PC-3 (cell line): ENCODE measurements at places on chromosomes 16 and 17. TPM values are rescaled to one million over a fixed set of nuclear protein-coding genes. Genes with fewer than 3 reads are reported as not detected.

GRCh38 chr16:2206780-2207433 is 1.7 kb downstream of the MLST8 start:
- DNase-seq: no peak

GRCh38 chr16:57257455-57258070 is 12.5 kb downstream of the ARL2BP start:
- DNase-seq: no peak

RNF227 gene
- total RNA-seq: 0.11 and 0.52 TPM in 2 replicates

UNC119 gene
- 68.4 and 82.1 TPM in 2 replicates for total RNA-seq

PYDC1 gene
- not detected in 2 replicates for total RNA-seq

DNA sequence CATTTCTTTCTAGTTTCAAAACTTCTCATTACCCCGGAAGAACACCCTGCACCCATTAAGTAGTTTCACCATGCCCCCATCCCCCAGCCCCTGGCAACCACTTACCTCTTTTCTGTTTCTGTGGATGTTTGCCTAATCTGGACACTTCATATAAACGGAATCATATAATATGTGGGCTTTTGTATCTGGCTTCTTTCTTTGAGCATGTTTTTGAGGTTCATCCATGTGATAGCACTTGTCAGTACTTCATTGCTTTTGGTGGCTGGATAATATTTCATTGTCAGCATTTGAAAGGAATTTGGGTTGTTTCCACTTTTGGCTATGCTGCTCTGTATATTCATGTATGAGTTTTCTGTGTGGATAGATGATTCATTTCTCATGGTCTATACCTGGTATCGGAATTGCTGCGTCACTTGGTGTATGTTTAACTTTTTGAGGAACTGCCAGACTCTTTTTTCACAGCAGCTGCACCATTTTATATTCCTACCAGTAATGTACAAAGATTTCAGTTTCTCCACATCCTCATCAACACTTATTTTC is 30.0 kb upstream of the SLC5A10 start:
- DNase-seq: peak; percentile 94

DNA sequence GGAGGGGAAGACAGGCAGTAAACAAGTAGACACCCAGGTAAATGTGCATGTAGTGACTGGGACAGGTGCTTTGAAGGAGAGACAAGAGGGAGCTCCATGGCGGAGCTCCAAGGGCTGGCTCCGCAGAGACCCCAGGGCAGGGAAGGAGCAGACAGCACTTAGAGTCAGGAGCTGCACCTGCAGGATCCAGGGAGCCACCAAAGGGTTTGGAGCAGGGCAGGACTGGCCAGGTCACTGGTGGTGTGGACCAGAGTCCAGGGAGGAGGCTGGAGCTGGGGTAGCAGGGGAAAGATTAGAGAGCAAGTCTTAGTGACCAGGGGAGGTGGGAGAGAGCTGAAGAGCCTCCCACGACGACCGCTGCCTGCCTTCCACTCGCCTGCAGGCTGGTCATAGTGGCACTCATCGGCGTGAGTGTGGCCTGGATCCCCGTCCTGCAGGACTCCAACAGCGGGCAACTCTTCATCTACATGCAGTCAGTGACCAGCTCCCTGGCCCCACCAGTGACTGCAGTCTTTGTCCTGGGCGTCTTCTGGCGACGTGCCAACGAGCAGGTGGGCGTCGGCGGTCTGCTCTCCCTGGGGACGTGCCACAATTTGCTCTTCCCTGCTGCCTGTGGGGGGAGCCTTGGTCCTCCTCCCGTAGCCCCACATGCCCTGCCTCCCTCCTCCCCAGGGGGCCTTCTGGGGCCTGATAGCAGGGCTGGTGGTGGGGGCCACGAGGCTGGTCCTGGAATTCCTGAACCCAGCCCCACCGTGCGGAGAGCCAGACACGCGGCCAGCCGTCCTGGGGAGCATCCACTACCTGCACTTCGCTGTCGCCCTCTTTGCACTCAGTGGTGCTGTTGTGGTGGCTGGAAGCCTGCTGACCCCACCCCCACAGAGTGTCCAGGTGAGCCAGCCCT is 14.7 kb upstream of the FAM83G start:
- no peak for DNase-seq

DNA sequence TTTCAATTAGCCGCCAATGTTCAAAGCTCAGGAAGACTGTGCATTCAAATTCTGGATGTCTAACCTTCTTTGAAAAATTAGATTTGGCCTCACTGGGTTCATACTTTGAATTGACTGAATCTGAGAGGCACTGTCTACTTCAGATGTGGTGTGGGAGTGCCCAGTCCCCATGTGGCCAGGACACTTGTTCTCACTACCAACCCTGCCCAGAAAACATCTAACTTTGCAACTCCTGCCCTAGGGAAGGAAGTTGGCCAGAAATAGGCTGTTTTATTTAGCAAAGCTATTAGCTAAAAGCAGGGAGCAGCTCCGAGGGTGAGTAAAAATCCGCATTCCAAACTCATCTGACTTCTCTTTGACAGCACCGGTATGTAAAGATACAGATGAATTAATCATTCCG is 86.3 kb downstream of the XYLT1 start:
- DNase-seq: no peak

DNA sequence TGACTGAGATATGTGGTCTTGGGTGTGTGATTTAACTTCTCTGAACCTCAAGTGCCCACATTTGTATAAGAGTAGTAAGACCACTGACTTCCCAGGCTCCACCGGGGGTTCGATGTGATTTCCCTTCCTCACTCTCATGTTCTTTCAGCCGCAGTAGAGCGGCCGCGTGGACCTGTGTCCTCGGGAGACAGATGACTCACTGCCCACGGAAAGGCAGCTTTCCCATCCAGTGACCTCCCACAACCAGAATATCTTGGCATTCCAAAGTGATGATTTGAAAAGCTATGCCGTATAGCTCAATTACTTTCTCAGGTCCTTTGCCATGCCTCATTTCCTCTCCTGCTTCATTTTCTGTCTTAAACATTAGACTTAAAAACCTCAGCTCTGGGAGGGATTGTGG is 73.6 kb downstream of the IL21R start:
- DNase-seq: peak; percentile 31

- peak; percentile 31 for DNase-seq
Measured at GRCh38 chr17:55708175-55708974, 14.3 kb downstream of the TMEM100 start.

- no peak for DNase-seq
Measured at GRCh38 chr16:3645108-3645503, 9.4 kb upstream of the DNASE1 start.

GRCh38 chr16:28905229-28905754 is 19.7 kb downstream of the RABEP2 start:
- DNase-seq: no peak

TP53TG3F gene
- not detected in 2 replicates for total RNA-seq

GRCh38 chr16:84084570-84085270 is 32.0 kb downstream of the MBTPS1 start:
- DNase-seq: peak; percentile 67

GRAP gene
- not detected in 2 replicates for total RNA-seq

DNA sequence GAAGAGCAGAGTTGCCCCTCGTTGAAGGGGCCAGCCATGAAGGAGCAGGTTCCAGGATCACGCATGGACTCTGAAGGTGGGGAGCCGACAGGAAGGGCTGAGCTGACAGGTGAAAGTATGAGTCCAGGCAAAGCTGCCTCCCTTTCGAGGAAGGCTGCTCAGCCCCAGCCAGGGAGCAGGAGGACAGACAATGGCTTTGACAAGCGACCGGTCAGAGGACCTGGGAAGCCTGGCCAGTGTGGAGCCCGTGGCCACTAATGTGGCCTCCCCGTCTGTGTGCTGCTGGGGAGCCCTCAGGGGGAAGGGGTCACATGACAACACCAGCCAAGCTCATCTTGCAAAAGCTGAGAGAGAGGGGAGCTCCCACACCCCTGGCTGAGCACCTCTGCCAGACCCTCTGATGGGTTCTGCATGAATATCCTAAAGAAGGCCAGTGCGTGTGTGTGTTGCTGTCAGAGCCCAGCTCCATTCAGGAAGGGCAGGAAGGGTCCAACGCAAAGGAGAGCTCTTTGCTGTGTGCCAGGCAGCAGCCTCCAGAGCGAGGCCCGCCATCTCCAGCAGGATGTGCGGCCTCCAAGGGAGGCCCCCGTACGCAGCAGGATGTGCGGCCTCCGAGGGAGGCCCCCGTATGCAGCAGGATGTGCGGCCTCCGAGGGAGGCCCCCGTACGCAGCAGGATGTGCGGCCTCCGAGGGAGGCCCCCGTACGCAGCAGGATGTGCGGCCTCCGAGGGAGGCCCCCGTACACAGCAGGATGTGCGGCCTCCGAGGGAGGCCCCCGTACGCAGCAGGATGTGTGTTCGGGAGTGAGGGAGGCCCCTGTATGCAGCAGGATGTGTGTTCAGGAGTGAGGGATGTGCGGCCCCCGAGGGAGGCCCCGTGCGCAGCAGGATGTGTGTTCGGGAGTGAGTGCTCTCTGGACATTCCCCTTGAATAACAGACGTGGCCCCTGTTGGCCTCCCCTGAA is 102.1 kb upstream of the CHMP6 start:
- no peak for DNase-seq

GRCh38 chr17:66432996-66433551 is 130.7 kb downstream of the PRKCA start:
- DNase-seq: no peak

DNA sequence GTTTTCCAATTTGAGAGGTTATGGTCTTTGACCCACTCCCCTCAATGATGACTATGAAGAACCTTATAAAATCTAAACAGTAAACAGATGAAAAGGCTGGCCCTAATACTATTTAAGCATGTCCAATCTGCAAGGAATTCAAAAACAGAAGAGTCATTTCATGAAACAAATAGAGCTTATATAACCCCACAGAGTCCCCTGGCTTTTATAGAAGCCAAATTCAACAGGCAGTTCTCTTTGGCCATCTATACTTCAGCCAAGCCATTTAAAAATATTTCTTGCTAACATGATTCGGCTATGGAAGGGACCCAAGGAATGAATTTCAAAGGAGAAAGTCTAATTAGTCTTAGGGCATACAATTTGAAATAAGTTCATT is 43.4 kb downstream of the SPOP start:
- DNase-seq: no peak

CCL4L2 gene
- not detected in 2 replicates for total RNA-seq

DNA sequence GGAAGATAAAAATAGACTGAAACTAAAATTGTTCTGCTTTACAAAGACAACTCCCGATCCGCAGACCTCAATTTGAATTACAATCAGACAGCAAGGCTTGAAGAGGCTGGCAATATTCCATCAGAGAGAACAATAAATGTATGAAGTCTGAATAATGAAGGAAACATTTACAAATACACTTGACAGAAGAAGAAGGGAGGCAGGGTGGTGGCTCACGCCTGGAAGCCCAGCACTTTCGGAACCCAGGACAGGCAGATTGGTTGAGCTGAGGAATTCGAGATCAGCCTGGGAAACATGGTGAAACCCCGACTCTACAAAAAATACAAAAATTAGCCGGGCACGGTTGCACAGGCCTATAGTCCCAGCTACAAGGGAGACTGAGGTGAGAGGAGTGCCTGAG is 14.6 kb downstream of the ODF4 start:
- DNase-seq: no peak

DNA sequence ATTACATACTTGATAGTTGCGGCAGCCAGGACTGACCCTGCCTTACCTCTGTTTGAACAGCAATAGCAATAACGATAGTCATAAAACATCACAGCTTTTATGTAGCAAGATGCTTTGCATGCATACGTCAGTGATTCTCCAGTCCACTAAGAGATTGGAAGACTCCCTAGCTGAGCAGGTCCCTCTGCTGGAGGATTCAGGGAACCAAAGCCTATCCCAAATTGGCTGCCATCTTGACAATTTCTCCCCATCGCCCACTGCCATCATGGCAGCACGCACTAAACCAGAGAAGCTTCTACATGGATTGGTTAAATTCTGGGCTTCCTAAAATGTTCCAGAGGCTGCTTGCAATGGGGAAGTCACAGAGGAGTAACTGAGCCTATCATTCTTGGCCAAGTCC is 360.6 kb upstream of the XYLT1 start:
- no peak for DNase-seq

- DNase-seq: no peak
Measured at GRCh38 chr16:3035289-3035971, 1.3 kb downstream of the BICDL2 start.

SDR42E2 gene
- not detected in 2 replicates for total RNA-seq

DNA sequence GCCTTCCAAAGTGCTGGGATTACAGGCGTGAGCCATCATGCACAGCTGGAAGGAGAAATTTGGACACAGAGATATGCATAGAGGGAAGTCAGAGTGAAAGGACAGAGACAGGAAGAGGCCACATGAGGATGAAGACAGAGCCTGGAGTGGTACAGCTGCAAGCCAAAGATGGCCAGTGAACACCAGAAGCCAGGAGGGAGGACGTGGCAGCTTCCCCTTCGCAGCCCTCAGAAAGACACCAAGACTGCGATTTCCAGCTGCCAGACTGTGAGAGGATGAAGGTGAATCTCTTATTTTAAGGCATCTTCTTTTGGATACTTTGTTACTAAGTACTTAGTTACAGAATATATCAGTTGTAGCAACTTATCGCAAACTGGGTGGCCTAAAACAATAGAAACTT is 60.5 kb upstream of the PLCG2 start:
- no peak for DNase-seq

ABCC6 gene
- total RNA-seq: 0.73 TPM in 1 of 2 replicates, not detected in the other

LIG3 gene
- 43.2 and 53.6 TPM in 2 replicates for total RNA-seq

DNA sequence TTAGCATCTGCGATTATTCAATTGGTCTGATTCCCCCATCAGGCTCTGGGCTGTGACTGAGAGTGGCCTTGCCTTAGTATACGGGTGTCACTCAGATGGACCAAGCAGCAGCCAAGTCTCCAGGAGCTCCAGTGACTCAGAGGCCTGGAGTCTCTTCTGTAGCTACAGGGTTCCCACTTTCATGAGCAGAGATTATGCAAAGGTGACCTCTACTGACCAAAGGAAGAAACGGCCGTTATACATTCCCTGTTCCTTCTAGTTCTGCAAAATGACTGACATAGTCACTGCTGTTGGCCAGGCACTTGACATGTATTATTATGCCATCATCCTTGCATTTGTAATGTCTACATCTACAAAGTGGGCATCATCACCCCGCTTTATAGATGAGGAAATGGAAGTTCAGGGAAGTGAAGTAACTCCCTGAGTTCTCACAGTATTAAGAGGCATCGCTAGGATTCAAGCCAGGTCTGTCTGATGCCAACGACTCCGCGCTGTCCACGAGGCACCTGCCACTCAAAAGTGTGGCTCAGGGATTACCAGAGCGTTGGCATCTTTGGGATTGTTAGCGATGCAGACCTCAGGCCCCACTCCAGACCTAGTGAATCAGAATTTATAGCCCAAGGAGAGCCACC is 23.3 kb downstream of the SLC38A7 start:
- DNase-seq: peak; percentile 85
